ENCODE measurements at places on chromosomes 16 and 17.

DNA sequence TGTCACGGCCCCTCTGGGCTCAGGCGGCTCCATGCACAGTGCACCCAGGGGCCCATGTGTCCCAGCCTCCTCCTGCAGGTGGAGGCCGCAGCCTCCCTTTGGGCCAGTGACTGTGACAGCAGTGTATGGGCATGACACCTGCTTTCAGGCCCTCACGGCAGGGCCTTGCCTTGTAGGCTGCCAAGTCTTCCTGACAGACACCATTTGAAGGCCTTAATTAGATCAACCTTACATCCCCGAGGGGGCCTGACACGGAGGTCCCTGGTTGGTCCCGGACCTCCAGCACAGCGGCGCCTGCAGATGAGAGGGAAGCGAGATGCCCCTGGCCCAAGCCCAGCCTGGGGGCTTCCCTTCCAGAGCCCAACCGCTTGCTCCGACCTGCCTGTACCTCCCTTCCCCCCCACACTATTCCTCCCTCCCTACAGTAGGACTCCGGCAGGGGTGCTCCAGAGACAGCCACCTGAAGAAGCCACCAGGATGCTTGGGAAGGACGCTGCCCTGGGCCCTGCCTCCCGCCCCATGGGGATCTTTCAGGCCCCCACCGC is 31.9 kb downstream of the BAIAP2 start:
- DNase-seq, result no peak

GRCh38 chr17:2250140-2251095 is 53.2 kb downstream of the SMG6 start:
- no peak for DNase-seq

DNA sequence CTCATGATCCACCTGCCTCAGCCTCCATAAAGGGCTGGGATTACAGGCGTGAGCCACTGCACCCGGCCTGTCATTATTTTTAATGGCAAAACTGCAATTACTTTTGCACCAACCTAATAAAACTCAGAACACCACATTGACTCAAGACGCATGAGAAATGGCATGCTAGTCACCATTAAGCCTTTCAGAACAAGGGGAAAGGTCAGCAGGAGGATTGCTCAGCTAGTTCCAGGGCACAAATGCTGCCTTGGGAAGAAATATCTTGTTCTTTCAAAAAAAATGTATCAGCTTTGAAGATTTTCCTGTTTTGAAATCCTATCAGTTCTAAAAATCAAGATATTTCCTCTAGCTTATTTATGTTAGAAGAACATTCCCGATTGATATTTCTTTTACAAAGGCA is 32.4 kb upstream of the CDYL2 start:
- DNase-seq, result no peak

- no peak for DNase-seq
These were observed 398.6 kb downstream of the CPPED1 start for GRCh38 chr16:12405089-12405488.

GRCh38 chr17:49882434-49882833 is 34.6 kb upstream of the TAC4 start:
- DNase-seq, result no peak

GRCh38 chr17:82907797-82908542 is 68.1 kb upstream of the ZNF750 start:
- DNase-seq, result no peak

GRCh38 chr17:49565948-49566491 is 9.7 kb upstream of the NXPH3 start:
- peak; percentile 37 for DNase-seq

GRCh38 chr17:47665655-47666054 is 15.9 kb downstream of the KPNB1 start:
- DNase-seq, result peak; percentile 44

DNA sequence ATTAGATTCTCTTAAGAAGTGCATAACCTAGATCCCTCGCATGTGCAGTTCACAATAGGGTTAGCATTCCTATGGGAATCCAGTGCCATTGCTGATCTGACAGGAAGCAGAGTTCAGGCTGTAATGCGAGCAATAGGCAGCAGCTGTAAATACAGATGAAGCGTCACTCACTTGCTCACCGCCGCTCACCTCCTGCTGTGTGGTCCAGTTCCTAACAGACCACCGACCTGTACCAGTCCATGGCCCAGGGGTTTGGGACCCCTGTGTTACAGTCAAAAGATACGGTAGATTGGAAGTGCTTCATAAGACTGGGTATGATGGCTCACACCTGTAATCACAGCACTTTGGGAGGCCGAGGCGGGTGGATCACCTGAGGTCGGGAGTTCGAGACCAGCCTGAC is 2.8 kb downstream of the STAT5A start:
- DNase-seq, result no peak

- DNase-seq, result no peak
These were observed 64.7 kb downstream of the TOM1L2 start for GRCh38 chr17:17907469-17907868.

GRCh38 chr16:85699628-85700027 is 10.9 kb upstream of the GINS2 start:
- DNase-seq, result peak; percentile 28

DNA sequence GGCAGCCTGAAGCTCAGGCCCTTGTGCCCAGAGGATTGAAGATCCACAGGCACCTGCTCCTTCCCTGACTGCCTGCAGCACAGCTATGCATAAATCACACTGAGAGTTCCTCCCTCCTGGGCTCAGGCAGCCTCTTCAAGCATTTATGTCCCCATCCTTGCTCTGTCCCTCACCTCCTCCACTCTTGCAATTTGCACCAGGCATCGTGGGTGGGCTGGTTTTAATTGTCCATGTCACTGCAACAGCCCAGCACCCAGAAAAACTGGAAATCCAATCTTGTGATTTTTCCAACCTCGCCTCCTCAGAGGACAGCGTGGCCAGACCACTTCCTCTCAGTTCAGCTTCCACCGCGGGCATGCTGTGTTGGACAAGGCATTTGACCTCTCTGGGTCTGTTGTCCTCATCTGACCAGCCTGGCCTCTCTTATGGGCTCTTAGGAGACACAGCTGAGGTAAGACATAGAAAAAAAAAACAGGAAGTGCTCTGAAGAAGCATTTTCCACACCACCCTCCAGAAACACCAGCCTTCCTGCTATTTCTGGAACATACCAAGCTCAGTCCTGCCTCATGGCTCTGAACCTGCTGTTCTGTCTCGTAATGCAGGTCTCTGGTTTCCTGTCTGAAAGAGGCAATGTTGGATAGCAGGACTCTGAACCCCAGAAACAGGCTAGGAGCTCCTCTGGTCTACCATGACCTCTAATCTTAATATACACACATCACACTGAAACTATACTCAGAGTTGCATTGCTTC is 8.3 kb downstream of the TMEM114 start:
- peak; percentile 44 for DNase-seq

- DNase-seq, result no peak
These were observed 33.3 kb downstream of the GLG1 start for GRCh38 chr16:74573622-74574021.

DNA sequence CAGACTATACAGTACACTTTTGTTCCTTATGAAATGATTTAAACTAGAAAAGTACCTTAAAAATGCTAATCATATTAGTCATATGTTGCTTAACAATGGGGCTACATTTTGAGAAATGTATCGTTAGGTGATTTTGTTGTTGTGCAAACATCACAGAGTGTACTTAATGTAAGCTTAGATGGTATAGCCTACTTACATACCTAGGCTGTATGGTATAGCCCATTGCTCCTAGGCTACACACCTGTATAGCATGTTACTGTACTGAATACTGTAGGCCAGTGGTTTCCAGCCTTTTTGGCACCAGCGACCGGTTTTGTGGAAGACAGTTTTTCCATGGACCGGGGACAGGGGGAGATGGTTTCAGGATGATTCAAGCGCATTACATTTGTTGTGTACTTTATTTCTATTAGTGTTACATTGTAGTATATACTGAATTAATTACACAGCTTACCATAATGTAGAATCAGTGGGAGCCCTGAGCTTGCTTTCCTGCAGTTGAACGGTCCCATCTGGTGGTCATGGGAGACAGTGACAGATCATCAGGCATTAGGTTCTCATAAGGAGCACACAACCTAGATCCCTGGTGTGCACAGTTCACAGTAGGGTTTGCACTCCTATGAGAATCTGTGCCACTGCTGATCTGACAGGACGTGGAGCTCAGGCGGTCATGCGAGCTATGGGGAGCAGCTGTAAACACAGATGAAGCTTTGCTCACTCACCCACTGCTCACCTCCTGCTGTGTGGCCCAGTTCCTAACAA is 35.0 kb upstream of the MRC2 start:
- no peak for DNase-seq

GRCh38 chr17:28878981-28879380 is 18.6 kb downstream of the FLOT2 start:
- DNase-seq, result peak; percentile 73

DNA sequence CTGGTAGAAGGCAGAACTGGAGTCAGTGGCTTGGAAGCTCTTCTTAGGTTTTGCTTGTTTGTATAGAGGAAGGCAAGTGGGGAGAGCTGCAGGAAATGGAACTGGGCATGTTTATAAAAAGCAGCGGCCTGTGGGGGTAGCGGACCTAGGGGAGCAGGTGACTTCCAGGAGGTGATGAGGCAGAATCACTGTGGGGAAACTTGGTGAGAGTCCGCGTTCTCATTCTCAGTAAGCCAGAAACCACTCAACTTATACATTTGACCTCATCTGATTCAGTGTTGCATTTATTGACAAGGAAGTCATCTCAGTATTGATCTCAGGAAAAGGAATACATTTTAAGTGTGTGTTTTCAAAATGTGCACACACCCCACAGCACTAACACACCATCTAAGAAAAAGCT is 299.8 kb downstream of the CNTNAP4 start:
- DNase-seq, result no peak

GRCh38 chr16:11636172-11636721 is 32.0 kb upstream of the SNN start:
- DNase-seq, result peak; percentile 34

DNA sequence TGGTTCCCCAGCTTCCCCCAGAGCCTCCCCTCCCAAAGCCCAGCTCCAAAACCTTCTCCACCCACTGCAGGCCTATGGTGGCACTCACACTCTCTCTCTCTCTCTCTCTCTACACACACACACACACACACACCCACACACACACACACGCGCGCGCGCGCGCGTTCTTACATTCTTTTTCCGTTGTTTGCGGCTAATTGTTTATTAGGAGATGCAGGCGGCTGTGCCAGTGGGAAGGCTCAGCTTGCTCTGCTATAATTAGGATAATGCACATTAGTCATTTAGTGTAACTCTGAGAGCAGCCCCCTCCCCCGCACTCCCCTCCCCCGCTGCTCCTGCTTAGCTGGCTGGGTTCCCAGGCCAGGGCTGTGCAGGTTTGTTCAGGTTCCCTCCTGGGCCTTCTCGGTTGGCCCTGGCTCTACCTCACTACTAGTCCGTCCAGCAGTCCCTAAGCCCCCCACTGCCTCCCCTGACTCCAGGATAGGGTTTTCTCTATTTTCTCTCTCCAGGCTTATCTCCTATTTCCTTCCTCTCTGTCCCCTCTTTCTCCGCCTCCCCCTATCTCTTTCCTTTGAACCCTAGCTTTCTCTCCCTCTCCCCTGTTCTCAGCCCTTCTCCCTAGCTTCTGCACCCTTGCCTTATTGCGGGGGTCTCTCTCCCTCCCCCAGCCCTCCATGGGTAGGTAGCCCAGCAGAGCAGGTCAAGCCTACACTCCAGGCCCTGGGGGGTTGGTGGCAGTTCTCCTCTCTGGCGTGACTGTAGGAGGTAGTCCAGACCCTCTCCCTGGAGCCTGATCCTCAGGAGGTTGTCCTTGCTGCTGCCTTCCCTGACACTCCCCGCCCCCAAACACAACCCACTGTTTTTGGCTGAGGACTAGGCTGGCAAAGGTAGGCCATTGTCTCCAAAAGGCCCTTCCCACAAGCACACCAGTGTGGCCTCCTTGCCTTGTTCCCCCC is 34.0 kb downstream of the TMEM132E start:
- DNase-seq, result peak; percentile 18

GRCh38 chr16:77433146-77433545 is 1.7 kb downstream of the ADAMTS18 start:
- no peak for DNase-seq

GRCh38 chr16:17939122-17939536 is 397.4 kb downstream of the NPIPA8 start:
- DNase-seq, result no peak

- DNase-seq, result no peak
These were observed 52.6 kb downstream of the CCDC57 start for GRCh38 chr17:82160075-82160474.

GRCh38 chr17:7328840-7329373 is at the start of gene NEURL4:
NEURL4 (minus strand) TSS chr17:7329335; CDS start chr17:7329312, 23 bp downstream.
- peak; percentile 50 for DNase-seq

- DNase-seq, result no peak
These were observed 116.5 kb upstream of the AXIN2 start for GRCh38 chr17:65677932-65678331.

DNA sequence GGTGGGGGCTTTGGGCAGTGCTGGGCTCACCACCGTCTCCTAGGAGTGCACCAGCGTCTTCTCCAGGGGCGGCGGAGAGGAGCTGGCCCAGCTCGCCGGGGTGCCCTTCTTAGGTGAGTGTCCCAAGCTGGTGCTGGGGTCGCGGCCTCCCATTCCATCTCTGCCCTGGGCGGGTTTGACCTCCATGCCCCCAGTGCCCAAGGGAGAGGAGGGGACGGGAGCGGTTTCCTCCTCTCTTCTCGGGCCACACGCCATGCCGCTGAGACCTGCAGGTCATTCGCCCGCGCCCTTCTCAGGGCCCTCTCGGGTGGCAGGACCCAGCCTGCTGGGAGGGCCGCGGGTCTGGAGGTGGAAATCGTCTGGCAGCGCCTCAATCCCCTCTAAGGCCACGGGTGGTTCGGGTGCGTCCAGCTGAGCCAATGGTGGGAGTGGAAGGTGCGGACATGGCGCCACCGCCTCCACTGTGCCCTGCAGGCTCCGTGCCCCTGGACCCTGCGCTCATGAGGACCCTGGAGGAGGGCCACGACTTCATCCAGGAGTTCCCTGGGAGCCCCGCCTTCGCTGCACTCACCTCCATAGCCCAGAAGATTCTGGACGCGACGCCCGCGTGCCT is 5.3 kb downstream of the IGFALS start:
- DNase-seq, result no peak

GRCh38 chr17:74579900-74580299 is 12.2 kb downstream of the CD300LD start:
- DNase-seq, result no peak

GRCh38 chr17:60436676-60437075 is 14.4 kb downstream of the CHCT1 start:
- no peak for DNase-seq

- DNase-seq, result no peak
These were observed 120.9 kb downstream of the DNAH9 start for GRCh38 chr17:11719203-11719602.

- DNase-seq, result no peak
These were observed 63.4 kb downstream of the BRIP1 start for GRCh38 chr17:61799812-61800484.

- peak; percentile 66 for DNase-seq
These were observed 265.3 kb downstream of the SEC14L1 start for GRCh38 chr17:77405867-77406732.

DNA sequence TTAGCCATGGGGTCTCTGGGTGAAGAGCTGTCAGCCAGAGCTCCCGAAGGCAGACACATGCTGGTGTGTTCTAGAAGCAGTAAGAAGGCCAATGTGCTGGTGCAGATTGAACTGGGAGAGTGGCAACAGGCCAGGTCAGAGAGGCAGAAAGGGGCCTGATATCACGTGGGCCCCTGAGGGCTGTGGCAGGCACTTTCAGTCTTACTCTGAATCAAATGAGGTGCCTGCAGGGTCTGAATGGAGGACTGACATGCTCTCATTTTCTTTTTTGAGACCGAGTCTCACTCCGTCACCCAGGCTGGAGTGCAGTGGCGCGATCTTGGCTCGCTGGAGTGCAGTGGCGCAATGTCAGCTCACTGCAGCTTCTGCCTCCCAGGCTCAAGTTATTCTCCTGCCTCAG is 293.8 kb downstream of the ABCC12 start:
- no peak for DNase-seq

GRCh38 chr17:72150632-72151460 is 30.0 kb downstream of the SOX9 start:
- no peak for DNase-seq

- no peak for DNase-seq
These were observed 29.0 kb downstream of the FCSK start for GRCh38 chr16:70483426-70483825.

All from hematopoietic multipotent progenitor cell treated with erythropoietin and hydrocortisone succinate and interleukin-3 and kit ligand, for 4 days (in vitro differentiated cells).